ENCODE measurements at places on chromosomes 1 and 21. TPM values are rescaled to one million over a fixed set of nuclear protein-coding genes. Genes with fewer than 3 reads are reported as not detected.

OR10J1 gene
- not detected for polyA plus RNA-seq

AGBL4 gene
- 0.02 TPM for polyA plus RNA-seq

YRDC gene
- 15.6 TPM for polyA plus RNA-seq

RHBDL2 gene
- polyA plus RNA-seq, result 25.1 TPM

TNFRSF1B gene
- polyA plus RNA-seq, result 1.8 TPM

FBXO2 gene
- polyA plus RNA-seq, result 8.5 TPM

ACKR1 gene
- polyA plus RNA-seq, result 35.9 TPM

CRABP2 gene
- 1,799 TPM for polyA plus RNA-seq

TMEM269 gene
- 0.01 TPM for polyA plus RNA-seq

WNT3A gene
- 1.3 TPM for polyA plus RNA-seq

TIMM17A gene
- polyA plus RNA-seq, result 21.7 TPM

DTL gene
- polyA plus RNA-seq, result 1.6 TPM

SLC6A9 gene
- 13.8 TPM for polyA plus RNA-seq

PGM1 gene
- 28.0 TPM for polyA plus RNA-seq

CDC73 gene
- polyA plus RNA-seq, result 14.5 TPM

INAVA gene
- polyA plus RNA-seq, result 39.4 TPM

PLPP3 gene
- polyA plus RNA-seq, result 12.4 TPM

OR2T11 gene
- polyA plus RNA-seq, result not detected

LENEP gene
- polyA plus RNA-seq, result 0.22 TPM

Measured in esophagus (tissue), 2 donors.